CD4-positive, alpha-beta T cell treated with Interleukin-1 beta for 1 hour (primary cell): ENCODE measurements at places on chromosomes 5 and 9.

GRCh38 chr9:91174772-91175171, 186.9 kb downstream of the AUH start:
- no peak for DNase-seq

DNA sequence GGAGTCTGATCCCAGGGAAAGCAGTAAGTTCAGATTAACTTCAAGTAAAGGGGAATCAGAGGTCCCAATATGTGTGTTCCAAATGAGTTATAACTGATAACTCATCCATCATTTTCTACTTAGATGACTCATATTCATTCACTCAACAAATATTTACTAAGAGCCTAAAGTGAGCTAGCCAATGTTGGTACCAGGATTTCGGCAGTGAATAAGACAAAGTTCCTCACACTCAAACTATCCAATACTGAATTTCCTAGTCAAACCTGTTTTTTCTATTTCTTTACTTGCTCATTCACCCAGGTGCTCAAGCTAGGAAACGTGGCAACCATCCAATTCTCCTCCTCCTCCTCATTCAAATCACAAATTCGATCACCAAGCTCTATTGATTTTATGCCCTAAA, 25.8 kb downstream of the FBXW2 start:
- no peak for DNase-seq

DNA sequence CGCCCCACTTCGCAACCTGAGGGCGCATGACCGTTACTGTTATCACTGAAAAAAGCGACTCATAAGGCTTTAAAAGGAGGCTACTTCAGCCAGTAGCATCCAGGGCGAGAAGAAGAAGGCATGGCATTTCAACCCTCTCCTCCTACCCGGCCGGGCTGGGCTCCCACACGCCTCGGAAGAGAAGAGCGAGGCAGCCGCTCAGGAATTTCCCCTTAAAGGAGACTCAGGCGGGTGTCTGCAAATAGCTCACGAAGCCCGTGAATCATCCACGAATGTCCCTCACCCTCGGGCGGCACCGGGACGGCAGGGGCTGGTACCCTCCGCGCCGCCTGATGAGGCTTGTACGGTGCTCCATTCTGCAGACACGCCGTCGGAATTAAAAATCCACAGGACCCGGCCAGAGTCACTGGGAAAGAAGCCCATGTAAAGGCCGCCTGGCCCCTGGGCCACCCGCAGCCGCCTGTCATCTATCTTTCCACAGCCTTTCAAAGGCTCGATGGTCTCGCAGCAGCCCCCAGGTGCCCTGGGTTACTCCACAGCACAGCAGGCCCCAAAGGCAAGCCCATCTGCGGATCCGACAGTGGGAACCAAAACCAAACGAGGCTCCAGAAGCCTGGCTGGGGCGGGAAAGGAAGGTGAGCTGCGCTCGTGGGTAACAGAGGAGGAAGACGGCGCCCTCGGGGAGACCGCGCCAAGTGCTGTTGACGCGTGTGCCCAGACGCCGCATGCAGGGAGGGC, 11.8 kb downstream of the SLC12A7 start:
- DNase-seq, result no peak

DNA sequence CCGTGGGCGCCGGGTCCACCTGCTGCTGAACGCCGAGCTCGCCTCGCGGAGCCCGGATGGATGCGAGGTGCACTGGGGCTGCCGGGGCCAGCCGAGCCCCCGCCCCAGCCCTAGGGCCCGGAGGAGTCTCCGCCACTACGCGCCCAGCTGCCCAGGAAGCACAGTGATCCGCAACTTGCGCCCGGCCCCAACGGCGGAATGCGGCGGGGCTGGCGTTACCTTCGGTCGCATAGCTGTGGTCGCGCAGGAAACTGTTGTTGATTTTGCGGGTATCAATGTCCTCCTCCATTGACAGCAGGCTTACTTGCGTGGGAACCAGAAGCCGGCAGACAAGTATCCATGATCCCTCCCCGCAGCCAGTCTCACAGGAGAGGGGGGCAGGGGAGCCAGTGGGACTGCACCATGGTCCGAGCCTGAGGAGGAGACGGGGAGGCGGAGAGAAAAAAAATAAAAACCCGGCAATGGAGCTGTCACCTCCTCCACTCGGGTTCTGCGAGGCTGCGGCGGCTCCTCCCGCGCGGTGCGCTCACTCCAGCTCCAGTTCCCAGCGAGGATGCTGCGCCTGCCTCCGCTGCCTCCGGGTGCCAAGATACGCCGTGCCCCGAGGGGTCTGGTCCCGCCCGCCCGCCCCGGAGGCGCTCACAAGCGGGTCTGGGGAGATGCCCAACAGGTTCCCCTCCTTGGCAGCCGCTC, 628 bp downstream of the PPP2R2B start:
- peak; percentile 26 for DNase-seq
